ENCODE measurements at places on chromosomes 16 and 17.

DNA sequence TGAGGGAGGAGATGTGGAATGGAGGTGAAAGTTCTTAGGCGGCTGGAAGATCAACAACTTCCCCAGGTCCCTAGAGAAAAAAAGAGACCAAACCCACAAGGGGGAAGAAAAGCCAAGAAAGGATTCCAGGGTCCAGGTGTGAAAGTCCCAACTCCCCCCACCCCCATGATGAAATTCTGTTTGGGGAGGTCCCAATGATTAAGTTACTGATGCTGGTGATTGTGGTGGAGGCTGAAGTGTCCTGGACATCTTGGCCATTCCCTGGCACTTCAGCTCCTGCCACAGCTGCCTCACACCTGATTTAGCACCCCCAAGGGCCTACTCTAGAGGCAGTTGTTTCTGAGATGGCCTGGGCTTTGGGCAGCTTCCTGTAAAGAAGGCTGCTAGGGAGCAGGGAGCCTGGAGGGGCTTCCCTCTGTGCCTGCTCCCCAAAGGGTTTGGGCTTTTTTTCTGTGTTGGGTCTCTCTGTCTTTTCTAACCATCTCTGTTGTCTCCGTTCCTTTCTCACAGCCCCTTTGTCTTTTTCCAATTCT lies 13.1 kb downstream of the HOXB4 start:
- DNase-seq, result no peak

GRCh38 chr17:28334666-28335200 lies 539 bp downstream of the IFT20 start:
- DNase-seq, result no peak

DNA sequence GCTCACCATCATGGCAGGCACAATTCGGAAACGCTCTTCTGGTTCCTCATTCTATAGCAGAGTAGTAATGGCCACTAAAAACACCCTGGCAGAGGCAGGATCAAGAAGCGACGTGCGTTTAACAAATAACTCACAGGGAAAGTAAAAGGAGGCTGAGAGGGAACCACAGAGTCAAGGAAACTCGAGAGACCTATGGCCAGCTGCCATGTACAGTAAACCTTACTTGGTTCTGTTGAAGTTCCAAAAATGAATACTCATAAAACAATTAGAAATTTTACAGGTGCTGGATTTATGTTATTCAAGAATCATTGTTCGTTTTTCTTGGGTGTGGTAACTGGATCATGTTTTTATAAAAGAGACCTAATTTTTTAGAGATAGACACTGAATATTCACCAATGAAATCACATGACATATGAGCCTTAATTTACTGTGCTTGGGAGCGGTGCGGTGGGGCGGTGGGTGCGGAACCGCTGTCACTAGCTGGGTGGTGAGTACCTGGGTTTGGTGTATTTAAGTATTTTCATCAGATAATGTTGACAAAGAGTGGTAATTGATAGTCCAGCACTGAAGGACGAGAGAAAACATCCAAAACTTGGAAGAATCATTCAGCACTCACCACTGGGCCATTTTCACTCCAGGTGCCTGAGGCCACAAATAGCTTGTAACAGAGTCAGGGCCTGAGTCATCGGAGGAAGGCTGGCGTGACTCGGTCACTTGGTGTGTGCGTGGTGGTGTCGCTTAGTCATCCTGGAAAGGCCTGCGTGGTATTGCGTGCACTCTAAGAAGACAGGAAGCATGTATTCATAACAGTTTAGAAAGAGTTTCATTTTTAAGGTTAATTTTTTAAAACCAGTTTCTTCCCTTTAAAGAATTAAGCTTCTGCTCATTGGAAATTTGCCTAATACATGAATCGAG lies 135.4 kb upstream of the CHMP6 start:
- DNase-seq, result no peak

DNA sequence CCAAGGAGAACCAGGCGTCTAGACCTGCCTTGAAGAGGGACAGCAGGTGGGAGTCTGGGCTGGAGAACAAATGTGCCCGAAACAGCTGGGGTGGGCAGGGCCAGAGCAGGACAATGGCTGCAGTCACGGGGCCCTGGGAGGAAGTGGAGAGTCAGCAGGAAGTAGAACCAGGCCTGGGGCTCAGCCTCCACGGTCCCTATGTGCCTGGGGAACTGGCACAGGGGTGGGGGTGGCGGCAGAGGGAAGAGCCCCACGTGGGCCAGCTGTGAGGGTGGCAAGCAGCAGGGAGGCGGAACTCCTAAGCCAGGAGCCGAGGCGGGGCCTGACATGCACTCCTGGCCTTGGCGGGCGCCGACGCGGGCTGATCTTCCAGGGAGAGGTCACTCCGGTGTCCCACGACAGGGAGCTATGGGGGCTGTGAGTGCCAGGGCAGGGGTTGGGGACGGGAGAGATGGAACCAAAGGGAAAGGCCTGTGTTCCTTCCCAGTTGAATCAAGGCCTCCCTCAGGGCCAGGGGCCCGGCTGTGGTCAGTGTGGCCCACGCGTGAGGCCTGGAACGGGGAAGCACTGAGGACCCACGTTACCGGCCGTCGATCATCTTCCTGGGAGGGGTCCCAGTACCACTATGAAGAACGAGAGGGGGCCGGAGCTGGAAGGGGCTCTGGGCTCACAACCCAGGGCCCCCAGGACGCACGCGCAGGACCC lies 42.7 kb downstream of the TIMM22 start:
- DNase-seq, result peak; percentile 56

GRCh38 chr17:67865438-67865837 lies 40.1 kb downstream of the BPTF start:
- DNase-seq, result no peak

- DNase-seq, result peak; percentile 77
Observed at GRCh38 chr17:72134608-72135394, 14.0 kb downstream of the SOX9 start.
